ENCODE measurements at places on chromosomes 16 and 17. TPM values are rescaled to one million over a fixed set of nuclear protein-coding genes. Genes with fewer than 3 reads are reported as not detected.

Gene ECI1
- 86.9 TPM for total RNA-seq

Gene NEUROD2
- total RNA-seq: not detected

Gene C1QTNF1
- 12.8 TPM for total RNA-seq

Gene TNS4
- 0.08 TPM for total RNA-seq

Gene MYLK3
- 0.41 TPM for total RNA-seq

Gene MYL4
- not detected for total RNA-seq

Gene TBC1D3C
- total RNA-seq: not detected

Gene WSCD1
- 0.45 TPM for total RNA-seq

Gene CD300E
- total RNA-seq: not detected
